A549 treated with AZD2906 at 1 μM for 4 hours (cell line): ENCODE measurements at places on chromosomes 2 and 18. TPM values are rescaled to one million over a fixed set of nuclear protein-coding genes. Genes with fewer than 3 reads are reported as not detected.

The SCN2A gene
- total RNA-seq = 0.03 TPM in 1 of 5 replicates, not detected in the others

The DYTN gene
- total RNA-seq = not detected in 5 replicates

The ALKAL2 gene
- not detected in 5 replicates for total RNA-seq

The IL1RN gene
- 0.16 to 0.37 TPM (median 0.33 TPM) in 5 replicates for total RNA-seq

The IHH gene
- 0.28 to 0.88 TPM (median 0.74 TPM) in 5 replicates for total RNA-seq

The CXCR2 gene
- total RNA-seq = 0.05 TPM in 1 of 5 replicates, not detected in the others
